Nucleus accumbens (tissue), 56 donors: ENCODE measurements at places on chromosomes 5 and 9.

DNA sequence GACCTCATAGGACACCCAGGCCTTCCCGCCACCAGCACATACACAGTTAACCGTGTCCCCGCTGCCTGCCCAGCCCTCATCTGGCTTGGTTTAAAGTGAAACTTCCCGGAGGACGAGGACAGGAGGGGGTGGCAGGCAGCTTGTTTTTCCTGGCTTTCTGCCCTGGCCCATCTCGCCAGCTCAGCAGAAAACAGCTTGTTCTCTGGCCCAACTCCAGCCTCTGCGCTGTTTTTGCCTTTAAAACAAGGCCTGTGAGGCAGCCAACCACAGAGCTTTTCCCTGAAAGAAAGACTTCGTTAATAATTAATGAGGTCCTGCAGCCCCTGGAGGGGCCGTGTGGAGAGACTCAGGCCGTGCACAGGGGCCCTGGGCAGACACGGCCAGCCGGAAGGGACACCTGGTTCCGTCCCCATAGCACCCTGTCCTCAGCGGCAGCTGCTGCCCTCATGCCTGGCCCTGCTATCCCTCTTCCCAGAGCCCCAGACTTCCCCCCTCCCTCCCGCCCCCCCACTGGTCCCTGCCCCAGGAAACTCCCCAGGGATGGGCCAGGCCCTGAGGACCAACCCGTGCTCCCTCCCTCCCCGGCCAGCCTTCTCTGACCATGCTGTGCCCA, 108.7 kb downstream of the RXRA start:
- peak; percentile 85 for DNase-seq

GRCh38 chr5:39024005-39024404, 50.2 kb downstream of the RICTOR start:
- no peak for DNase-seq

DNA sequence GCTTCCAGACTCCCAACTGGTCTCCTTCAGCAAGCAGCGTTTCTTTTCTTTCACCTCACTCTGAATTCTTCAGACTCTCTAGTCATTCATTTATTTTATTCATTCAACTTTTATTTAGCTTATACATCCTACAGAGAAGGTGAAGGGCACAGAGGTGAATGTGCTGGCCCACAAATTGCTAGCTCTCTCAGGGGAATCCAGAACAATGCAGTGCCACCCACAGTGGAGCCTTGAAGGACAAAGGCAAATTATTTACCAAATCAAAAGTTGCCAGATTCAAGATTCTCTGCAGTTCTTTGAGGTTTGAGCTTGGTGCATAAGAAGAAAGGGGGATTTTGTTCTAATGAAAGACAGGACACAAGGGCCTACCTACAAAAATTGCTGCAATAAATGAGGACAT, 29.7 kb downstream of the GRIA1 start:
- DNase-seq = no peak

DNA sequence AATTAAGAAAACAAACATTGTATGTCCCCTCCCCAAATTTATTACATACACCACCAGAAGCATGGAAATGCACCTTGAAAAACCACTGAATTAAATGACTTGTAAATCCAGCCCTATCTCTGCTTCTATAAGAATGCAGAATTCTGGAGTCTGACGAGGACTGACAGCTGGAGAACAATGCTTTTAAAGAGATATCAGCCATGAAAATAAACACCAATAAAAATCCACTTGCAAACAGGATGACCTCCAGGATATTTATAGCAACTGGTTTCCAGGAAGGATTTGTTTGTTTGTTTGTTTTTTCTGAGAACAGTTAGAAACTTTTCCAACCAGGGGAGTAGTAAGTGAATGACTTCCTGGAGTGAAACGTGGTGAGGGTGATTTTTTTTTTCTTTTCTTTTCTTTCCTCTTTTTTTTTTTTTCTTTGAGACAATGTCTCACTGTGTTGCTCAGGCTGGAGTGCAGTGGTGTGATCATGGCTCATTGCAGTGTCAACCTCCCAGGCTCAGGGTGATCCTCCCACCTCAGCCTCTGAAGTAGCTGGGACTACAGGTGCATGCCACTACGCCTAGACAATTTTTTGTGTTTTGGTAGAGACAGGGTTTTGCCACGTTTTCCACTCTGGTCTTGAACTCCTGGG, 38.7 kb upstream of the SLC36A1 start:
- DNase-seq = no peak

GRCh38 chr9:89359751-89360261, 41.5 kb downstream of the SECISBP2 start:
- no peak for DNase-seq

GRCh38 chr9:130824643-130825350, 10.3 kb upstream of the ABL1 start:
- DNase-seq = no peak

GRCh38 chr5:2519153-2519552, 232.3 kb downstream of the IRX2 start:
- DNase-seq = no peak

- peak; percentile 47 for DNase-seq
These were observed 12.3 kb downstream of the RXRA start for GRCh38 chr9:134338394-134339182.

GRCh38 chr5:95884017-95884325, 61.4 kb upstream of the GLRX start:
- DNase-seq = no peak

- no peak for DNase-seq
These were observed 41.3 kb downstream of the IL31RA start for GRCh38 chr5:55892479-55892878.

DNA sequence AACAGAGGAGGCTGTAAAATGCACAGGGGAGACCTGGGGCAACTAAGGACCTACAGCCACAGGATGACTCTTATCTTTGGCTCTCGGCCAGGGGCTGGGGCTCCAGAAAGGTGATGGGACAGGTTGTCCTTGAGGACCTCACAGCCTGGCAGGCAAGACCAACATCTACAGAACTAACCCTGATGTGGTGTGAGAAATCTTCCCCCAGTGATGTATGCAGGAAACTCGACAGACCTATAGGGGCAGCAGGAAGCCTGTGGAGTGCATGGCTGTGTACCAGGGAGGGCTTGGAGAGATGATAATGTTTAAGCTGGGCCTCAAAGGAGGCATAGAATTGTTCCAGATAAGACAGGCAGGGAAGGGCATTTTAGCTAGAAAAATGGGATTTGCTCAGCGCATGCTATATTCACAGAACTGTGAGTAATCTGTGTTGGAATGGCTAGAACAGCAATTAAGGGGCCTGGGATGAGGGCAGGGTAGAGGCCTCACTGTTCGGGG, 68.5 kb upstream of the SLC25A51 start:
- DNase-seq = no peak

GRCh38 chr5:63128018-63128417, 549.4 kb downstream of the LRRC70 start:
- DNase-seq = no peak

- DNase-seq = no peak
These were observed 1.0 kb upstream of the KLF9 start for GRCh38 chr9:70415476-70415875.

DNA sequence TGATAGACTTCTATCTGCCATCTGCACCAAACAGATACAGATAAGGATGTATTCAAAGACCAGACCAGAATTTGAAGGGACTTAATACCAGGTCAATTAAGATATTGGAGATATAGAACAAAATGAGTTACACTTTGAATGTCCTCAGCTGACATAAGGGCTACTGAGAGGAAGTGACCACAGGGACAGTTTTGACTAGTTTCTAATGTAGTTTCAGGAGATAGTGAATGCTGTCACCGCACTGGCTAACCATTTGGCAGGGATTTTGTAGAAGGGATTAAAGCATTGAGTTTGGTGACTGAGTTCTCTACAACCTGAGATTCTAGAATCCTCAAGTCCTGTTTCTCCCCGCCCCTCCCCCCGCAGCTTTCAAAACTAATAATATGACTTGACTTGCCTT, 22.7 kb downstream of the CCNH start:
- DNase-seq = no peak

DNA sequence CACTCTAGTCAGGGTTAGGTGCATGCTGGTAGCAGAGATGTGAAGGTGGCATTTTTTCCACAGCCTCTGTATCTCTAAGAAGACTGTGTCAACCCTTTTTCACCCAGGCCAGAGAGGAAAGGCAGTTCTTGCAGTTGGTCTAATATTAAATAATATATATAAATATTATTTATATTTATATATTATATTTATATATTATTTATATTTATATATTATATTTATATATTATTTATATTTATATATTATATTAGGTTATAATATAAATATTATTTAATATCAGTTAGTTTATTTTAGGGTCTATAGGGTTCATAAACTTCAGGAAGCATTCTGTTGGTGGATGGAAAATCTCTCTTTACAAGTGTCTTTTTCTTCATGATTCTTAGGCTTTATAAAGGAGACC, 218.6 kb upstream of the DMRTA1 start:
- DNase-seq = no peak

- DNase-seq = no peak
These were observed 1.6 kb downstream of the BSPRY start for GRCh38 chr9:113350937-113351336.

GRCh38 chr9:75132244-75132643, 43.9 kb downstream of the OSTF1 start:
- DNase-seq = no peak

DNA sequence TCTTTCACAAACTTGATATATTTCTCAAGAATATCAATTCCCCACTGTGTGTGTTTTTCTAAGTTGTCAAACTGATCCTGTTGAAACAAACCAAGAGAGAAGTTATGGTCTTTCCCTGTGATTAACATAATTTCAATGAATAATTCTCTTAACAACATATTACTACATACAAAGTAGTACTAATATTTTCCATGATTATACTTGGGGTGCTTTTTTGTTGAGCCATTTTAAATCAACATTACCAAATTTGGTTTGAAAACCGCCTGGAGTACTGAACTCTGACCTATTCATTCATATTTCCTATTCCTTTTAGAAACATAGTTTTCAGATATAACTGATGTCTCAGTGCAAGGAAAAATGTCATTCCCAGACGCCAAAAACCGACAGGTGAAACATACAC, 48.1 kb downstream of the FNBP1 start:
- no peak for DNase-seq

GRCh38 chr5:177356746-177357145, 978 bp upstream of the RGS14 start:
- DNase-seq = no peak

DNA sequence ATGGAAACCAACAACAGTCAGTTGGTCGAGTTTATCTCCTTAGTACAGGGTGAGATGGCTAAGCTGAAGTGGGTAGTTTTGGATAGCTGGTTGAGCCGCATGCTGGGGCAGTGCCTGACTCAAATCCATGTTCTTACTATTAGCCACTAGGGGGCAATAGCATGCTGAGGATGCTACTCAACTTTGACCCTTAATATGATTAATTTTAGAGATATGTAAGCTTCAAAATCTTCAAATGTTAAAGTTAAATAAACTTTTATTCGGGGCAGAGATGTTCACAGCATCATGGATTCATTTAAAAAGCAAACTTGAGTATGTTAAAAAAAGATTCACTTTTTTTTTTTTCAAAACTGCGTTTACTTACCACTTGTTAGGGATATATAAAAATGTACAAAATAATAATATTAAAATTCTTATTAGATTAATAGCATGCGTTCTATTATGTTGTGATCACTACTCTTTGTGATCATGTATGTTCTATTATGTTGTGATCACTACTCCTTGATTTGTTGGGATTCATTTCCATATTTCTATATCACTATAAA, 57.0 kb downstream of the C9orf153 start:
- no peak for DNase-seq

GRCh38 chr5:16975950-16976624, 40.0 kb upstream of the MYO10 start:
- no peak for DNase-seq

DNA sequence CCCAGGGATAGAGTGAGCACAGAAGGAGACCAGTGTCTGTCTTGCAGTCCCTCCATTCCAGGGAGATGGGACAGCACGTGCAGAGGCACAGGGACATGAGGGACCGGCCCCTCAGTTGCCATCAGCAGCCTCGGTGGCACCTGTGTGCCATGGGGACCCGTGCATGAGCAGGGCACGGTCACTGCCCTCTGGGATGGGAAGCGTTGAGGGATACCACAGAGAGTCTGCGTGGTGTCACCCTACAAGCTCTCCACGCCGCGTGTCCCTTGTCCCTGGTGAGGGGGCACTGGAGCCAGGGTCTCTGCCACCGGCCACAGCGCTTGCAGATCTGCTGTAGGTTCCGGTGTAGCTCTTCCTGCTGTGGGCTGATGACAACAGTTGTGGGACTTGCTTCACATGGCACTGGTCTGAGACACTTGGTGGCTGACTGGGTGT, 108.1 kb downstream of the CACNA1B start:
- no peak for DNase-seq

GRCh38 chr5:178396796-178397720, 164.5 kb upstream of the PHYKPL start:
- no peak for DNase-seq

DNA sequence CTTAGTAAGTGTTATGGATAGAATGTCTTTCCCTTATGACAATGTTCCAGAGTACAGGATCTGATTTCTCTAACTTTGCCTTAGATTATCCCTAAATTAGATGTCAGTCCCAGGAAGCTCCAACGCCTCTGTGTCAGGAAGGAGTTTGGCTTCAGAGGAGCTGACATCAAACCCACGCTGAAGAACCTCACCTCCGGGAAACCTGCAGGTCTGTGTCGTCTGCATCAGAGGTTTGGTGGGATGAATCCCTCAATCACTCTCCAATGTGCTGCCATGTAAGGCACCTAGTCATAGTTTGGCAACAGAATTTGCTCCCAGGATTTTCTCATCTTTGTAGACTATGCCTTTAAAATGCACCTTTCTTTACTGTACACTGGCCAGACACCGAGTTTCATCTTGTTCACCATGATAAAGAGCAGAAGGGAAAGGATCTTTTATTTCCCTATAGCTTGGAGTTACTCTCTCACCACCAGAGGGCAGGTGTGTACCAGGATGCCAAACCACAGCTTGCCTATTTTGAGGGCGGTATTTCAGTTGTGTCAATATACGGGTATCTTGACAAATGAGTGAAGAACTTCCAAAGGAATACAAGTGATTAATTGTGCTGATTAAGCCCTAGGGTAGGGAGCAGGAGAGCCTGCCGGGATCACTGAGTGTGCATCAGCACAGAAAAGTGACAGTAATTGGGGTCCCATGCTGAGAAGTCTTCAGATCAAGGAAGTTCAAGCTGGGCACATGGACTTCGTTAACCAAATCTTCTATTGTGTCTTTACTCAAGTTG, 23.4 kb downstream of the MINAR2 start:
- DNase-seq = peak; percentile 69

- DNase-seq = no peak
These were observed 3.9 kb downstream of the GRK6 start for GRCh38 chr5:177430140-177430951.

DNA sequence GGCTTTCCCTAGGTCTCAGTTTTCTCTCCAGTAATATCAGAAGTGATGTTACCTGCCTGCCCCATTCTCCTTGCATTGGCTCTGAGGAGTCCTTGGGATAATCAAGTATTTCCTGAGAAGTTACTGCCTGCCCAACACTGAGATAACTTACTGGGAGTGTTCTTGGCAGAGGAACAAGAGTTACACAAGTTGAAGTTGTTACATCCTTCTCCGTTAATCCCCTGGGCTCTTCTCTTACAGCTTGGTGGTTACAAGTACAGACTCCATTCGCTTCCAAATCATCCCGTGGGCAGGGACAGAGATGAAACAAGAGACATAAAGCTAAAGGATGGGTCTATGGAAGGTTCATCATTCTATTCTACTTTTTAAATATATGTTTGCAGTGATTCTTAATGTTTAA, 74.1 kb upstream of the SAP30L start:
- DNase-seq = no peak
